Left lung (tissue), 14 donors: ENCODE measurements at places on chromosomes 4 and X. TPM values are rescaled to one million over a fixed set of nuclear protein-coding genes. Genes with fewer than 3 reads are reported as not detected.

GRCh38 chr4:148574502-148574901 is 132.3 kb upstream of the NR3C2 start:
- DNase-seq: no peak

DNA sequence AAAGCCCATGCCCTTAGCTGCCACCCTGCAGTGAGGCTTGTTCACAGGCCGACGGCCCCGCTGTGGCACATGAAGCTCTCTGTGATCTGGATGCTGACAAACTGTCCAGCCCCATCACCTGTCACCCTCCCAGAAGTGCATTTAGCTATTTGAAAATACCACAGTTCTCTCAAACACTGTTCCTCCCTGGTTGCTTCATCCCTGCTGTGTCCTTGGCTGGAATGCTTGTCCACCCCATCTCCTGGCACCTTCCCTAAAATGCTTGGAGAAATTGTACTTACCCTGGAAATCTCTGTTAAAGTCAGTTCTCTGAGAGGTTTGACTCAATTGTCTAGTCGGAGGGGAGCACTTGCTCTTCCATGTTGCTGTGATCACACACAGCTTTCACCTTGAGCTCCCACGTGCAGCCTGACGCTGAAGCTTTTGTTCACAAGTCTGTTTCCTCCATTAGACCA is 10.1 kb downstream of the SYNPO2 start:
- no peak for DNase-seq

DNA sequence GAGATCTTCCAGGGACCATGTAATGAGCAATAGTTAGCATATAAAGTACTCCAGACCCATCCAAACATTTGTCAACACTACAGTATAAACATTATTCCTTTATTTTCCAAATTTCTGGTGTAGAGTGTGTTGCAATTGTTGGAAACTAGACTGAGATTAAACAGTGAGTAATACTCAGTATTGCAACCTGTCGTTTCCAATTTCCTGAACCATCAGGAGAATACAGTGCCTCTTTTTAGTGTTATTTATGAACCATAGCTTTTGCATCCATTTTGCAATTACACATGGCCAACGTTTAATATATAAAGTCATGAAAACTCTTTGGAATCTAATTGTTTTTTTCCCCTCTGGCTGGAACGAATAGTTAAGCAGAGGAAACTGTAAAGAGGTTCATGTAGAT is 58.3 kb upstream of the DHRSX start:
- no peak for DNase-seq

DNA sequence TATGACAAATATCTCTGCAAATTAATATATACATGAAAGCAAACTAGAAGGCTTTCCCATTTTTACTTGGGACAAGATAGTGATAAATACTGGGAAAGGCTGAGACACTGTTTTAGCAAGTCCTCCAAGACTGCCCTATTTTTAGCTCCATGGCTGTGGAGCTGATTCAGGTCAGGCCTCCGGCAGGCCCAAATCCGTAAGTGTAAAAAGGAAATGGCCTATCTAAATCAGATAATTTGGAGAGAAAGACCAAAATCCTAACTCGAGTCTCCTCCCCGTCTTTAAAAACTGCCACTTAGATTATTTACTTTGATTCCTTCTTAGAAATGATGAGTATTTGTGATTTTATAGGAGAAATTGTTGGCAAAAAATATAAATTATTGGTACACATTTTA is 2.9 kb downstream of the OTUD4 start:
- no peak for DNase-seq

GRCh38 chr4:148114436-148114835 is 327.8 kb downstream of the NR3C2 start:
- no peak for DNase-seq

GRCh38 chr4:89491761-89492160 is 184.2 kb upstream of the GPRIN3 start:
- DNase-seq: no peak

DNA sequence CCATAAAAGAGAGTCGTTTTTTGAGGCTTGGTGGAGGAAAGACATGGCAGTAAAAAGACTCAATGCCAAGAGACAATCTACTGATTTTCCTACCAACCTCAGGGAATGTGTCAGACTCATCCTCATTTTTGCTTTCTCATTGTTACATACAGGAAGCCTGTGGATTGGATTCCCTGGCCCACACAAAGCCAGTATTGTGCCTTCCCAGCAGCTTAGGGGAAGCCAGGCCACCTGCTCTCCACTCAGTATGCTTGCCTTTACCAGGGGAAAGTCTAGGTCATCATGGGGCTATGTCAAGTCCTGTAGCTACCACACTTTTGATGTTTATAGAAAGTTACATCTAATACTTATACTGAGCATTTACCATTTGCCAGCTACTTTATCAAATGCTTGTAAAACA is 11.0 kb downstream of the BMX start:
- DNase-seq: no peak

DNA sequence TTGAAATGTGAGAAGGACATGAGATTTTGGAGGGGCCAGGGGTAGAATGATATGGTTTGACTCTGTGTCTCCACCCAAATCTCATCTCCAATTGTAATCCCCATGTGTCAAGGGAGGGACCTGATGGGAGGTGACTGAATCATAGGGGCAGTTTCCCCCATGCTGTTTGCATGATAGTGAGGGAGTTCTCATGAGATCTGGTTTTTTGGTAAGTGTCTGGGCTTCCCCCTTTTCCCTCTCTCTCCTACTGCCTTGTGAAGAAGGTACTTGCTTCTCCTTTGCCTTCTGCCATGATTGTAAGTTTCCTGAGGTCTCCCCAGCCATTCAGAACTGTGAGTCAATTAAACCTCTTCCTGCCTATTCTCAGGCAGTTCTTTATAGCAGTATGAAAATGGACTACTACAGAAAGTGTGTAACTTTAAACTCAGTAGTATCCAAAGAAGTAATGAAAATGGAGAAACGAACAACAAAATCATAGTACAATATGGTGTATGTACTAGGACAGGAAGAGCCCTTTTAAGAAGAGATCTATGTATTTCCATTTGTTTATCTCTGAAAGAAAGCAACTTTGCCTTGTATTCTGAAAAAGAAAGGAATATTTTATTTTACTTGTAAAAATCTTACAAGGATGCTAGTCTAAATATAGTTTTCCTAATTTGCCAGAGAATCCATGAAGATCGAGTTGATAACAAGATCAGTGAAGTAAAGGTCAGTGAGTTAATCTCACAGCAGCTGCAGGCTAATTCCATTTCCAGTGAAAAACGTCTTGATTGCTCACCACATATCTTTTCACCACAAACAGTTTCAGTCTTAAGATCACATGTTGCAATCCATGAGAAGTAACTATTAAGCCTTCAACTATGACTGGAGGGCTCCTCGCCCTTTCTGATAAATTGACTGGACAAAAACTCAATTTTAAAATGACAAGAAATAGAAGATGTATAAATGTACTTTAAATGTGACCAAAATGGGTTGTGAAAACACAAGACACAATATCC is 20.5 kb downstream of the PKD2 start:
- no peak for DNase-seq

DNA sequence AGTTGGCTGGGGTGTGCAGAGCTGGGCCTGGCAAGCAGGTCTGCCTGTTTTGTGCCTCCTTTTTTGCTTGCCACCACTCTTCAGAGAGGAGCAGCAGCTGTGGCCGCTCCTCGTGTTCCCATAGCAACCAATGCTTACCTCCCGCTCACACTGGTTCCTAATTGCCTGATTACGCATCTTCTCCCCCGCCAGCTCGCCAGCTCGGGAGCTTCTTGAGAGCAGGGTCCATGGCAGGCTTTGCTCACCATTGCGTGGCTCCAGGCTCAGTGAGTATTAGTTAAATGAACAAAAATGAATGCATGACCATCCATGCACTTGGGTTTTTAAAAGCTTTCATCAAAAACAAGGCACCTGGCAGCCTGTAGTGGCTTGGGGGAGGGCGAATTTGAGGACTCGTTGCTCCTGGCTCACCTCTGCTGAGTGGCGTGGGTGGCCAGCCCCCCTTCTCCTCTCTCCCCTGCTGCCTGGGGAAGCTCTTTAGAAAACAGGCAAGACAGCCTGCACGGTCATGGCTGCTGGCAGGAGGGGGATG is 14.2 kb upstream of the PJA1 start:
- DNase-seq: no peak

DNA sequence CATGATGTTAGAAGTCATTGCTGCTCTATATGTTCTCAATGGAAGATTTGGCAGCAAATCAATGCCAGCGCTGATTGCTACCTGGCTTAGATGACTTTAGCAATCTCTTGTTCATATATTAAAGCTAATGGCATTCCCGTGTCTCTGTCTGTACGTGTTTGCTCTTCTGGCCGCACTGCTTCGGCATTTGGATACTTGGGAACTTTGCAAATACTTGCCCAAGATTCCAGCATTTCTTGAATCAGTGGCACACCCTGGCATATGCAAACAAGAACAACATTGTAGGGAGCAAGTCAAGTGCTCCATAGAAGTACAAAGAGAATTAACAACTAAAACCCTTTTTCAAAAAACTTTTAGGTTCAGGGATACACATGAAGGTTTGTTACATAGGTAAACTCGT is 128.9 kb upstream of the TMEM164 start:
- no peak for DNase-seq

- no peak for DNase-seq
These were observed 134.7 kb downstream of the PDE5A start for GRCh38 chr4:119493886-119494285.

- no peak for DNase-seq
These were observed 98.8 kb upstream of the CLNK start for GRCh38 chr4:10783351-10783750.

DNA sequence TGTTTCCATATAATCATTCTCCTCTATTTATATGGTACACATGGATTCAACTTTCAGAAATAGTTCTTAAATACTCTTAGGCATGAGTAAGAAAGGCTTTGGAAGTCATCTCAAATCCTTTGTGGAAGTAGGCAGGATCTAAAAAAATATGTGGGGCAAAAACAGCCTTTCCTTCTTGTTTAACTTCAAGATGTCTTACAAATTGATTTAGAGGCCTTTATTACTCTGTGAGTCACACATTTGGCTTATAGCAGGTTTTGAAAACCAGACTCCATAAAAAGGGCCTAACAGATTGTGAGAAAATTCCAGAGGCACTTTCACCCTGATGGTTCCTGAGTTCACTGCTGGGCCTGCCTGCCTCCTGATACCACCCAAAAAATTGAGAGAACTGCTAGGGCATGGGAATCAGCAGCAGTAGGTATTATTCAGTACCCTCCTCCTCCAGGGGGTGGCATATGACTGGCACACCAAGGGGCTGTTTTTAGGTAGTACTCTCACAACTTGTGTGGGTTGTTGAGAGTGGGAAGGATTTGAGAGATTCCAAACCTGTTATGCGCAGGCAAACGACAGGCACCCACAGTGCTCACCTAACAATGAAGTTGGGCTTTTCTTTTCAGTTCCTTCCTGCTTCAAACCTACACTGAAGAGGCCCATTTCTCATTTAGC is 162.7 kb upstream of the MBNL3 start:
- DNase-seq: no peak

- DNase-seq: no peak
These were observed 242.5 kb downstream of the CFAP299 start for GRCh38 chr4:80578001-80578400.

GRCh38 chrX:10821293-10821692 is 200.9 kb upstream of the MID1 start:
- no peak for DNase-seq

- no peak for DNase-seq
These were observed 77.3 kb upstream of the LIMCH1 start for GRCh38 chr4:41460641-41461040.

DNA sequence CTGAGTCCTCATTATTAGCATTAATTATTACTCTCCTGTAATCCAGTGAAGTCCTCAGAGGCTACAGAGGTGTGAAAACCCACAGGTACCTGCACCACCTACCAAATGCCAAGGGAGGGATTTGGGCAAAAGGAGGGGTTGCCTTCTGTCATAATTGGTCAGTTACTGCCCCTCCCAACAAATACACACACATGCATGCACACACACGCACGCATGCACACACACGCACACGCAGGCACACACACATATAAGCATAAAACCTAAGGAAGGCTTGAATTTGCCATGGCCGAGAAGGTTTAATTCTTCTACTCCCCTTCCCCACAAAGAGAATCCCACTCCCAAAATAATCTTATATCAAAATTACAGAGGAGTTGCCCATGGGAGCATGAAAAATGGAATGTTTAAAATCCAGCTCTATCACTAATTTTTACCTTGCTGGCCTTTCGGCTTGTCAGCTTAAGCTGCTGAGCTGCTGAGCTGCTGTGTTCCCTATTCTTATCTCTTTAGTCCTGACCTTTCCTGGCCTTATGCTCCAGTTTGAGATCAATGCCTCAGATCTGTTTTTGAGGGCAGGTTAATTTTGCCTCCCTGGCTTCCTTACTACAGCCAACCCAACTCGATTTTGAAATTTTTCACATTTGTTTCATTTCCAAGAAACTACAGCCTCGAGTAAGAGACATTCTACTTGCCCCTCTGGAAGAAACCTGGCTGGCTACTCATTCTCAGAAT is 95.0 kb downstream of the CAMK2D start:
- no peak for DNase-seq

GRCh38 chrX:105018865-105019264 is 201.6 kb downstream of the TEX13A start:
- no peak for DNase-seq

DNA sequence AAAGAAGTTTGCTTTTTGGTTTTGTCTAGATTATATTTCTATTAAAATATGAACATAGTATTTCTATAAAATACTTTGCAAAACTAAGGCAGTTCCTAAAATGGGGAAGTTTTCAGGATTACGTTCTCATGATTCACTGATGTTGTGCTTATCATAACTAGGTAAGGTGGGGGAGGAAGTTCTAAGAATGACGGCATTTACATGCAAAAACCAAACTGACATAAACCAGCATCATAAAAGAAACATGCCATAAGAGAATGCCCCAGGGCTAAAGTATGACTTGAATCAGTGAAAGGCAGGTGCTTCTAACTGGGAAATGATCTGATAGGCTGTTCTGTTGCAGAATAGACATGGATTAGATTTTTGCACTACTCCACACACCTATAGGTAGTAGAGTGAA is 204.7 kb upstream of the JADE1 start:
- no peak for DNase-seq

DNA sequence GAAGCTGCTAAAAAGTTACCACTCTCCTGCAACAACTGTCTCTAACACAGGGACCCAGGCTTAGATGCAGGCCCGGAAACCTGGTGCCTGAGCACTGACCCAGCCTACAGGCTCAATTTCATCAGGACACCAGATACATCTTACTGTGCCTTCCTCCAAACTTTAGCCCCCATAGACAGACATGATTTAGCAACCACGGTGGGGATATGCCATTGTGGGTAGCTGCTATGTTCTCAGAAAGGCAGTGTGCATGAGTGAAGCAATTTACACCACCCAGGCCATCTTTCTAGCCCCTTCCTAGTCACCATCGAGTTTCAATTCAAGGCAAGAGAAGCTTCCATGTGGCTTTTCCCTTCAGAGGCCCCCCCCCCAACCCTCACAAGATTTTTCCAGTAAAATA is 2.7 kb downstream of the HS3ST1 start:
- no peak for DNase-seq

GRCh38 chr4:87354168-87355102 is 31.8 kb upstream of the HSD17B13 start:
- DNase-seq: no peak

Gene FAAH2
- total RNA-seq: 5.0 TPM

Gene PNMA6A
- 3.1 TPM for total RNA-seq

Gene TCEANC
- 3.5 TPM for total RNA-seq

Gene GABRA4
- total RNA-seq: not detected

Gene PNMA3
- total RNA-seq: 0.12 TPM

Gene GRK4
- total RNA-seq: 6.8 TPM

Gene PWWP3B
- 0.13 TPM for total RNA-seq

Gene TLR6
- total RNA-seq: 6.6 TPM
